Jurkat, Clone E6-1 (cell line): ENCODE measurements at places on chromosomes 2 and 18.
A peak's percentile ranks its signal among the peaks of the same experiment; 100 is the strongest.

- peak; percentile 27 for DNase-seq
Measured at GRCh38 chr2:121136323-121136722, 148.7 kb downstream of the TFCP2L1 start.

- no peak for DNase-seq
Measured at GRCh38 chr2:115118306-115118705, 675.9 kb downstream of the DPP10 start.

DNA sequence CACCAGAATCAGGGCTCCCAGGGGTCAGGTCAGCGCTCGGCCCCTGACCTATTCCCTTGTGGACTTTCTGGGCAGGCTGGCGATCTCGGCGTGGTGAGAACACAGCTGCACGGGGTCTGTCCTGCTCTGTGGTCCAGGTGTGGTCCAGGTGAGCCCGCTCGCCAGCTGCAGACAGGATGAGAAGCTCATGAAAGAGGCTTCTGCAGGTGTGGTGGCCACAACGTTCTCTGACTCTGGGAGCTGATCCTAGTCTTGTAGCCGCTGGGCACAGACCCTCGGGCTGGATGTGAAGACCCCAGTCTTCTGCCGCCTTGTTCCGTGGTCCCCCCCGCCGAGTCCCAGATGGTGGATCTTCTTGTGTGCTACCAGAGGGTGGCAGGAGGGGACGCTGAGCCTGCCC lies 129.7 kb downstream of the RTP5 start:
- no peak for DNase-seq

GRCh38 chr2:234999740-235000425 lies 48.1 kb downstream of the SH3BP4 start:
- DNase-seq, result no peak

DNA sequence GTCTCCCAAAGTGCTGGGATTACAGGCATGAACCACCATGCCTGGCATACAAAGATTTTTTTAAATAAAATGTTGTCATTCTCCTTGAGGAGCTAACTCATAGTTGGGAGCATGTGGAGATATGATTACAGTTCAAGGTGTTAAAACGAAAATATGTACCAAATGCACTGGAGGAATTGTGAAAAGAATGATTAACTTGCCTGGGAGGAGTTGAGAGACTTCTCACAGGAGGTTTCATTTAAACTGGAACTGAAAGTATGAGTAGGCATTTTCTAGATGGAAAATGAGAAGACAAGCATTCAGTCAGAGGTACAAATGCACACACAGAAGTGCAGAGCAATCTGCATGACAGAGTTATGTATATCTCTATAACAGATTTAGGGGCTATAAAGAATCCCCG lies 126.6 kb upstream of the PDE1A start:
- no peak for DNase-seq
